Peyer's patch (tissue), 4 donors: ENCODE measurements at places on chromosomes 16 and 17. TPM values are rescaled to one million over a fixed set of nuclear protein-coding genes. Genes with fewer than 3 reads are reported as not detected.

ARHGAP44 gene
- total RNA-seq, result 11.2 TPM

RNU2-1 gene
- not detected for total RNA-seq

ITGAL gene
- total RNA-seq, result 11.9 TPM

KRTAP1-5 gene
- not detected for total RNA-seq

PIRT gene
- total RNA-seq, result 2.0 TPM
